ENCODE measurements at places on chromosomes 6 and 20. TPM values are rescaled to one million over a fixed set of nuclear protein-coding genes. Genes with fewer than 3 reads are reported as not detected.

GRCh38 chr6:90328004-90328403 is 31.4 kb upstream of the BACH2 start:
- no peak for DNase-seq

DNA sequence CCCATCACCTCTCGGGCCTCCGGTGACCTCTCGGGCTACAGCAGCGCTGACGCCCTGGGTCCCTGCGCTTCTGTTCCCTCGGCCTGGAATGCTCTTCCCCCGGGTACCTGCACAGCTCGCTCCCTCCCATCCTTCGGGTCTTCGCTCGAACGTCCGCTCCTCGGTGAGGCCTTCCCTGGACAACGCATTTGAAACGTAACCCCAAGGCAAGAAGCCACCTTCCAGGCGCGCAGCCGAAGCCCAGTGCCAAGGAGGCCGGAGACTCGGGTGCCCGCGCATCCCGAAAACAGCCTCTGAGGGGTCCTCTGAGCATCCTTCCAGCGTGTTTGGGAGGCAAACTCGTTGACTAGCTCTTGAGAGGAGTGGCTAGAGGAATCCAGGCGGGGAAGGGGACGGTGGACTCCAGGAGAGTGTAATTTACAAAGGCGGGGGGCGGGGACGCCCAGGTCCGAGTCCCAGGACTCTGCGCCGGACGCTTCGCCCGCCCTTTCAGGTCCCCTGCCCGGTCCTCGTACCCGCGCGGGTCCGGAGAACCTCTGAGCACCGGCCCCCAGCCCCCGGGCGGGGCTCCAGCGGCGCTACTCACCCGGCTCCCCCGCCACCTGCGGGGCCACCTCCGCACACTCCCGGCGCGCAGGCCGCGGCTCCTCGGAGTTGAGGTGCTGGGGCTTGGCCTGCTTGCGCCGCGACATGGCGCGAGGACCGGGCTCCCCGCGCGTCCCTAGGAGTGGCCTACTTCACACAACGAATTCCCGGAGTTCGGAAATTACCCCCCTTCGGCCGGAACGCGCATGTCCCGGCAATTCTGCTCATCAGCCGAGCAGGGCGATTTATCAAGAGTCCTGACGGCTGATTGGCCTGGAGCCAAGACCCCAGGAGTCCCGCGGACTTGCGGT is 86.8 kb downstream of the ZFP64 start:
- DNase-seq, result peak; percentile 17

- no peak for DNase-seq
These were observed 82.3 kb downstream of the GMPR start for GRCh38 chr6:16320533-16321340.

GRCh38 chr6:113315165-113315564 is 542.0 kb upstream of the MARCKS start:
- DNase-seq, result peak; percentile 81

- peak; percentile 69 for DNase-seq
These were observed 358.3 kb downstream of the PAX1 start for GRCh38 chr20:22063753-22064152.

- no peak for DNase-seq
These were observed 50.3 kb upstream of the VSTM2L start for GRCh38 chr20:37852666-37853065.

DNA sequence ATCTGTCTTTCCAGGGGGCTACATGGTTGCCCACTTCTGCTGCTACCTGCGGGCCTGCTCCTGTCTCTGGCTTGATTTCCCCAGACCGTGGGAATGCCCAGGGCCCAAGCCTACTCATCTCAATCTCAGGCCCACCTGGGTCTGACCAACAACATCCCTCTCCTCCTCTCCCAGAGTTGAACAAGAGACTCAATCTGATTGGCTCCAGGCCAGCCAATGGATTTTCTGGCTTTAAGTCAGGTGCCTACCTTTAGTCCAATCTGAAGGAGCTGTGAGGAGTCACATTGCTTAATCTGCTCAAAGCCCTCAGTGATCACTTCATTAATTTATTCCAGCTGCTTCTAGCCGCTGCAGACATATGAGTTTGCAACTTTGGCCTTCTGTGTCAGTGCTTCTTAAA is 162.4 kb upstream of the KCNG1 start:
- DNase-seq, result no peak

GRCh38 chr6:17986656-17987446 is 584 bp downstream of the KIF13A start:
- DNase-seq, result no peak

DNA sequence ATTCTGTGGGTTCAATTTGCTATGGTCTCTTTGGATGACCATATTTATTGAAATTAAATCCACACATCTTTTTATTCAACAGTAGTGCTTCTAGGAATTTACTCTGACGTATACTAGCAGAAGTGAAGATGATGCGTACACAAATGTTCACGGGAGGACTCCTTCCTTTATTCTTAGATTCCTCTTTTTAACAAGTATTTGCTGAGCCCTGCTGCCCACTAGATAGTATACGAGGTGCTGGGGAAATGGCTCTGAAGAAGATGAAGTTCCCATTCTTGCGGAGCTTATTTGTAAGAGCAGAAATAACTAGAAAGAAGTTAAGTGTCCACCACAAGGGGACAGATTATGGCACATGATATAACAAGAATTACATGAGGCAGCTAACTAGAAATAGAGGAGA is 145.2 kb downstream of the DOK5 start:
- DNase-seq, result no peak

GRCh38 chr6:119463081-119463626 is 113.6 kb upstream of the MAN1A1 start:
- DNase-seq, result no peak

DNA sequence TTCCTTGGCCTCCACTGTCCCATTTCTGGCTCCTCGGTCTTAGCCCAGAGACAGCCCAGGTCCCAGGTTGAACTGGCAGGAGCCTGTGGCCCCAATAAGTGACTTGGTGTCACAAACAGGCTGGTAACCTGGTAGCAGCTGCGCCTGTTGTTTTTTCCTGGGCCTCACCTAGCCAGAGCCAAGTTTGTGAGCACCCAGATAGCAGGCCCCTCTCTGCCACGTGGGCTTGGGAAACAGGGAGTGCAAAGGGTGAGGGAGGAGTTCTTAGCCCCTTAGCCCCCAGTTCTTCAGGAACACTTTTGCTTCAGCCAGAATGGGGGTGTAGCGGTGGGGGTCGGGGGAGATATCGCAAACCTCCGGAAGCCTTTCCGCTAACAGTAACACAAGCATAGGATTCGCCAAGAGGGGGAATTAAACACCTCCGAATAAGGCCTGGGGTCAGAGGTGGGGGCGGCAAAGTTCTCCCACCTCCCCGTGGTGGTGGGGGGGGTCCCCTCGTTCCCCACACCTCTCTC is 760 bp downstream of the C6orf132 start:
- DNase-seq, result no peak

DNA sequence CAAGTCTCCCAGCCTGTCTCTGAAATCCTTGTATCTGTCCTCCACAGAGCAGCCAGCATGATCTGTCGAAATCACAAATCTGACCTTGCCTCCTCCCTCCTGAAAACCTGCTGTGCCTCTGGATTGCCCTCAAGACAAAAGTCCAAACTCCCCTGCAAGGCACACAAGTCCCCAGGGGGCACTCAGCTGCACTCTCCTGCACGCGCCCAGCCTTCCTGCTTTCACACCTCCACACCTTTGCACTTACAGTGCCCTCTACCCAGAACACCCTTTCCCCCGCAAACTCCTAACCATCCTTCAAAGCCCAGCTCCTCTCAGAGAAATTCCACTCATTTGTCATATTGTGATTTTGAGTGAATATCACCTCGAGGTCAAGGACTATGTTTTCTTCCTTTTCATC is 83.4 kb upstream of the TOP1 start:
- no peak for DNase-seq

DNA sequence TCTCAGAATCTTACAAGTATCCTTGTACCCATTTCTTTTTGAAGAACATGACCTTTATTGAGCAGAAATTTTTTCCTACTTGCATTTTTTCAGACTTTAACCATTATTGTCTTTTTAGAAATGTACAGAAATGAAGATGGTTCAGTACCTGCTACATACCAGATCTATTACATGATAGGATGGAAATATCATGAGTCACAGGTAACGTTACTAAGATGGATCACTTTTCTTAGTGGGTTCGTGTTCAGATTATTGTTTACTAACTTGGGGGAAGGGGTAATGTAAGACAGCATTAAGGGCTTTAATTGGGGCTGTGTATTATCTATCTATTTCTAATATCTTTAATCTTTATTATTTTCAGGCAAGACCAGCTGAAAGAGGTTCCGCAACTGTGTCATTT is 31.9 kb downstream of the NDUFAF5 start:
- no peak for DNase-seq

- no peak for DNase-seq
These were observed 2.1 kb upstream of the ESR1 start for GRCh38 chr6:151805286-151805840.

- no peak for DNase-seq
These were observed 278.9 kb downstream of the SAMD5 start for GRCh38 chr6:147787417-147787816.

- no peak for DNase-seq
These were observed 1383.8 kb upstream of the MAP3K7 start for GRCh38 chr6:91970700-91971099.

DNA sequence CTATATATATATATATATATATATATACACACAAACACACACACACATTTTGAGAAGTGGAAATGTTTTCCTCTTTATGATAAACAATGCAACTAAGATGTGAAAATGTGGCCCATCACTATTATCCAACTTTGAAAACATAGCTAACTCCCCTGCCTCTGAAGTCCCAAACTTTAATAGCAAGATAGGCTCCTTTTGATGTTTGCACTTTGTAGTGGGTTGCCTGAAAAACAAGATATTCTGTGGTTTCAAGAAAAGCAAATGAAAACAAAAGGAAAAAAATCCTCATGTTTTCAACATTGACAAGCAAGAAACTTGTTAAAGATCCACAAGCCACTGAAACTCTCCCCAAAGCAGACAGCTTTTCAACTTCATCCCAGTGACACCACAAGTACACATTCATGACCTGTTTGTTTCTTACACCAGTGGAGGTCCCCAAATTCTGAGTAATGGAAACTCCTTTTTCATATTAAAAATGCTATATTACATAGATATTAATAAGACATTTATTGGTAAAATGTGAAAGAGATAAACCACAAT is 90.0 kb downstream of the IPCEF1 start:
- no peak for DNase-seq

GRCh38 chr6:15358579-15359327 is 112.9 kb downstream of the JARID2 start:
- DNase-seq, result no peak

GRCh38 chr6:13485923-13486562 is 1.4 kb downstream of the GFOD1 start:
- peak; percentile 16 for DNase-seq

DNA sequence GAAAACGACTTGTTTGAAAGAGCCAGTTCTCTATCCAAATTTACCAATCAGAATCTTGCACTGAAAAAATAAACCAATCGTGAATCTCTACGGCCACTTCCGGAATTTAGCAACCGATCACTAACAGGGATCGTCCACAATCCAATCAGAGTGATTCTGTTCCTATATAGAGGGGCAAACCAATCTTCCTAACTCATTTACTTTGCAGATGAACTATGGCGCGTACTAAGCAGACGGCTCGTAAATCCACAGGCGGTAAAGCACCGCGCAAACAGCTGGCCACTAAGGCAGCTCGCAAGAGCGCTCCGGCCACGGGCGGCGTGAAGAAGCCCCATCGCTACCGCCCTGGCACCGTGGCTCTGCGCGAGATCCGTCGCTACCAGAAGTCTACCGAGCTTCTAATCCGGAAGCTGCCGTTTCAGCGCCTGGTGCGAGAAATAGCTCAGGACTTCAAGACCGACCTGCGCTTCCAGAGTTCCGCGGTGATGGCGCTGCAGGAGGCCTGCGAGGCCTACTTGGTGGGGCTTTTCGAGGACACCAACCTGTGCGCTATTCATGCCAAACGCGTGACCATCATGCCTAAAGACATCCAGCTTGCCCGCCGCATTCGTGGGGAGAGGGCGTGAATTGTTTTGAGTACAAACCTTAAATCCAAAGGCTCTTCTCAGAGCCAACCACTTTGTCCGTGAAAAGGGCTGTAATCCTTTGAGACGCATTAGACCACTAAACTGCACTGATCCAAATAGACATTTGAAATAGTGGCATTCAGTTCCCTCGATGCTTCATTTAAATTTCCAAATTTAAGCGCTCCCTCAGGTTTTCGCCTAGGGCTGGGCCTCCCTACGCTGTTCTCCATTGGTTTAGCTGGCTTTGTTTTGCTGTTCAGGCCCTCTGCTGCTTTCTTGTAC is 138.0 kb downstream of the HFE start:
- peak; percentile 97 for DNase-seq

GRCh38 chr6:24051942-24052589 is 73.9 kb upstream of the NRSN1 start:
- no peak for DNase-seq

DNA sequence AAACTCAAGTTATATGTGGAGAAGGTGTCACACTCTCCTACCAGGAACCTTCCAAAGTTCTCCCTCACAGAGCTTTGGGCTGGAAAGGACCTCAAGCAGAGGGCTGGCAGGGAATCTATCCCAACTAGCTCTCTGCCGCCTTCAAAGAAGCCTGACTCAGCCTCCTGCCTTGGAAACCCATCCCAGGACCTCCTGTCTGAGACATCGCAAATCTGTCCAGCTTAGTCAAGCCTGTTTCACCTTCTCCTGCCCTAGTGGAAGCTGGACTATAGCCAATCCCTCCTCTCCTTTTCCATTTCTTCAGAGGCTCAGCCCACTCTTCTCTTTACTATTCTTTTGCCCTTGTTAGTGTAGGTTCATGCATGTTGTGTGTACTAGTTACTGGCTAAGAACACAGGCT is 48.2 kb upstream of the FOXP4 start:
- no peak for DNase-seq

DNA sequence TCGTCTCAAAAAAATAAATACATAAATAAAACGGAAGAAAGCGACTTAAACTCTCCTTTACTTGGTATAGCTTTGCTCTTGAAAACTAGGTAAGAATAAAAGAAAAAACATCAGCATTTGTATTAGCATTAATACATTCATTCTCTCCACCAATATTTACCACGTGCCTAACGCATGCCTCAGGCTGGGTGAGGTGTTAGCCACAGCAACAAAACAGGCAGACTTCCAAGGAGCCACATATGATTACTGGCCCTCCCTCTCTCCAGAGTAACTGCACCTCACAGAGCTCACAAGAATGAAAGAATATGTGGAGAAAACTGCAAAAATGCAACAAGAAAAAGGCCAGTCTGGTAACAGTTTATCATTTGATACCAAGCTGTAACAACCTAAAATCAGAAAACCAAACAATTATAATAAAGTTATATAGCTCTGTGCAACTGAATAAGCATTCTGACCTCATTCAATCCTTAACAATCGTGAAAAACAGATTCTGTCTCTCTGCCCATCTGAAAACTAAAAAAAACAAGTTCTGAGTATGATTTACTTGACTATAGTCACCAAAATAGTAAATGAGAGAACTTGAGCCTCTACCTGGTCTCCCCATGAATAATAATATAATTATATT is 5.2 kb downstream of the NAPB start:
- DNase-seq, result no peak

- DNase-seq, result peak; percentile 26
These were observed 20.6 kb upstream of the SGK2 start for GRCh38 chr20:43537921-43538877.

- DNase-seq, result no peak
These were observed 131.6 kb upstream of the AGPAT4 start for GRCh38 chr6:161405418-161405817.

Gene OXT
- not detected for total RNA-seq

Gene TRERF1
- 6.2 TPM for total RNA-seq

Gene ADTRP
- 14.0 TPM for total RNA-seq

Gene MRPS26
- 21.4 TPM for total RNA-seq

Gene BNIP5
- 0.10 TPM for total RNA-seq

Gene C6orf163
- total RNA-seq, result 5.6 TPM

Gene COL9A1
- total RNA-seq, result 1.8 TPM

Gene ARMH2
- total RNA-seq, result not detected

Measured in skin of body (tissue), 3 donors.